ENCODE measurements at places on chromosomes 3 and 15. TPM values are rescaled to one million over a fixed set of nuclear protein-coding genes. Genes with fewer than 3 reads are reported as not detected.

DNA sequence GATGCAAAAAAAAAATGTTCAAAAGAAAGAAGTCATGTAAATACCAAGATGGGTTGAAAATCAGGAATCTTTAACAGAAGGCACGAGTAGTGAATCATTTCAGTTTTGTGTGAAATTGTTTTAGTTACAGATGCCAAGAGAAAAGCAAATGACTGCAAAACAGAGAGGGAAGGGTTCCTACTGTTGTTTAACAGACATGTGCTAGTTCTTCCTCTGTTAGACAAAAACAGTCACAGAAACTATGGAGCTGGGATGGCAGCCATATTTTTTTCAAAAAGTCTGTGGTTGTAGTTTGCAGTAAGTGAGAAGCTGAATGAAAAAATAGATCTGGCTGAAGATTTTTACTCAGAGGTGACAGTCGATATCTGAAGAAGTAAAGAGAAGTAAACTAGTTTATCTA is 511.9 kb downstream of the ZIC1 start:
- H3K4me1 ChIP-seq = no peaks in the 10 kb centered on the region
- no peaks in the 10 kb centered on the region for H3K27me3 ChIP-seq

DNA sequence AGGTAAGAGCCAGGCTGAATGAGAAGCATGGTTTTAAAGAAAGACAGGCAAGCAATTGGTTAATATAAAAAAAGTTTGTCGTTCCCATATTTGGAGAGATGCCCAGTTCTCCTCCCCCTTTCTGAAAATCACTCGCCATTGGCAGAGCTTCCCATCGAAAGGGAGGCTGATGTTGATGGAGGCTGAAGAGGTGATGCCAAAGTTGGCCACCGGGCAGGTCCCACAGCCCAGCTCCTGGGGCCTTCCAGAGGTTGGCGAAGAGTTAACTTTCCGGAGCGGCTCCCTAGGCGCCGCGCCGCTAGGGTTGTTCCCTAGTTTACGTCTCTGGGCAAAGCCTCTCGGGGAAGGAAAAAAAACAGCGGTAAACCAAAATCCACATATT is 793 bp downstream of the PCOLCE2 start:
- peak overlapping the region; percentile 61 for H3K4me3 ChIP-seq
- peaks cover 14% of the 10 kb centered on the region for H3K4me1 ChIP-seq
- H3K27me3 ChIP-seq = no peaks in the 10 kb centered on the region
- DNase-seq = peak; percentile 57
- no peaks in the 10 kb centered on the region for H3K36me3 ChIP-seq

DNA sequence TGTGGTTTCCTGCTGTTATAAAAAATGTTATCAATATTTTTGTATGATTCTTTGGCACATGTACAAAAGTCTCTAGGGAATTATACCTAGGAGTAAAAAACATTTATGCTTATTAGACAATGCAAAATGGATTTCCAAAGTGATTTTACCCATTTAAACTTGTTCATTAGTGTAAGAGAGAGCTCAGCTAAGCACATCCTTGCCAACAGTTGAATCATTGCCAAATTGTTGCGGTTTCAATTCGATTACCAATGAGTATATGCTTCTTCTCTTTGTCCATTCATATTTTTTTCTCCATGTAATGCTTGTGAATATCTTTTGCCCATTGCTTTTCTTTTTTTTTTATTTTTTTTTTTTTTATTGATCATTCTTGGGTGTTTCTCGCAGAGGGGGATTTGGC is 17.2 kb downstream of the CASR start:
- no peaks in the 10 kb centered on the region for H3K4me1 ChIP-seq
- no peaks in the 10 kb centered on the region for H3K27me3 ChIP-seq
- H3K4me3 ChIP-seq = no peak overlapping the region
- no peak for DNase-seq
- no peak overlapping the region for H3K27ac ChIP-seq
- no peaks in the 10 kb centered on the region for H3K36me3 ChIP-seq

DNA sequence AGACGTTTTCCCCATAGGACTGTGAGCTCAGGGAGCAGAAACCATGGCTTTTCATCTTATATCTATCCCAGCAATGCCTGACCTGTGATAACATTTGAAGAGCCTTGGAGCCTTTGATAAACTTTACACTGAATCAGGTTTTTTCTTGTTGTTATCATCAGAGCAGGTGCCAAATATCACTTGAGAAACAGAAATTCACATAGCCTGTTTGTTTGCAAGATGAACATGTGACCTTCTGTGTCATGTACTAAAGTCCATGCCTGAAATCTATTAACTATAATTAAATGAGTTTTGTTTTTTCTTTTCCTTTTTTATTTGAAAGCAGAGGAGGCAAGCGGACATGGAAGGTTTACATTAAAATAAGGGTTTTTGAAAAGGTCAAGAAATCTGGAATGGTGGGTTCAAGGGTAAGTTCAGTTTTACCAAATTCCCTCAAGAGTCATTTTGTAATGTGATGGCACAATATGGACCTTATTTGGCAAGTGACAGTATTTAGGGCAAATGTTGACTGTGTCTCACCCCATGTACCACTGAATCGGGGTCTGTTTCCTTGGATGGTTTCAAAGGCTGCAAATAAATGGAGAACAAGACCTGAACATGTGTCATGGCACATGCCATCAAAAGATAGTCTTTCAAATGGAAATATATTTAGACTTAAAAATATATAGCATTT is 90.7 kb downstream of the NEK10 start:
- no peak overlapping the region for H3K4me3 ChIP-seq
- no peaks in the 10 kb centered on the region for H3K36me3 ChIP-seq
- no peaks in the 10 kb centered on the region for H3K4me1 ChIP-seq
- no peak overlapping the region for H3K27ac ChIP-seq

DNA sequence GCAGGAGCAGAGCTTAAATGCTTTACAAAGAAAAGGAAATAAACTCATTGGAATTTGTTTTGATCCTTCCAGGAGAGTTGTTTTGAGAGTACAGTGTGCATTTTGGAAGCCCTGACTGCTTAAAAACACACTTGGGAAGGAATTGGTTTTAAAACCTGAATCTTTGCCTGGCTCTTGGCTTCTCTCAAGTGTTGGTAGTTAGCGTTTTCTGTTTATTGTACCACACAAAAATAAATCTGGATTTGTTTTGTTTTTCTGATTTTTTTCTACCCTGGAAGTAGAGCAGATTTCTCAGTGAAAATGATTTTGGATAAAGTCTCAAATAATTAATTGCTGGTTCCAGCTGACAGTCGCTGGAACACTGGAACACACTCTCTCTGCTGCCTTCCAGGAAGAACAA is 90.6 kb downstream of the CHST2 start:
- no peaks in the 10 kb centered on the region for H3K36me3 ChIP-seq
- DNase-seq = no peak
- no peaks in the 10 kb centered on the region for H3K4me1 ChIP-seq
- H3K27ac ChIP-seq = no peak overlapping the region

GRCh38 chr15:95733931-95734330 is 596.6 kb upstream of the NR2F2 start:
- DNase-seq = no peak
- H3K36me3 ChIP-seq = no peaks in the 10 kb centered on the region
- no peaks in the 10 kb centered on the region for H3K27me3 ChIP-seq
- no peak overlapping the region for H3K4me3 ChIP-seq
- H3K27ac ChIP-seq = no peak overlapping the region

GRCh38 chr3:24154781-24155180 is 209.7 kb downstream of the NR1D2 start:
- H3K36me3 ChIP-seq = no peaks in the 10 kb centered on the region
- no peak overlapping the region for H3K4me3 ChIP-seq
- no peak overlapping the region for H3K27ac ChIP-seq
- no peaks in the 10 kb centered on the region for H3K4me1 ChIP-seq

- no peaks in the 10 kb centered on the region for H3K36me3 ChIP-seq
- H3K4me3 ChIP-seq = no peak overlapping the region
- DNase-seq = no peak
- no peaks in the 10 kb centered on the region for H3K27me3 ChIP-seq
- no peak overlapping the region for H3K27ac ChIP-seq
These were observed 1037.0 kb upstream of the CFAP20DC start for GRCh38 chr3:60086811-60087210.

DNA sequence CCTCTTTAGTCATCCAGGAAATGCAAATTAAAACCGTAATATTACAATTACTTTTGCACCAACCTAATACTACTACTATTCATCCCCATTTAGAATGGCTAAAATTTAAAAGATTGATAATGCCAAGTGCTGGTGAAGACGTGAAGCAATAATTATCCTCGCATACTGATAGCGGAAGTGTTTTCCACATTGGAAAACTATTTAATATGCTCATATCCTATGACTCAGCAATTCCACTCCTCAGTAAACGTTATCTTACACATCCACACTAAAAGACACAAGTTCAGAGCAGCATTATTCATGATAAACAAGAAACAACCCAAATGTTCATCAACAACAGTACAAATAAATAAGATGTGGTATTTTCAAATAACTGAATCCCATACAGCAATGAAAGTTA is 70.6 kb downstream of the VPS13C start:
- no peak for DNase-seq
- H3K36me3 ChIP-seq = peaks cover 61% of the 10 kb centered on the region
- no peak overlapping the region for H3K4me3 ChIP-seq
- H3K27me3 ChIP-seq = no peaks in the 10 kb centered on the region
- no peaks in the 10 kb centered on the region for H3K4me1 ChIP-seq
- no peak overlapping the region for H3K27ac ChIP-seq

ZNF80 gene
- polyA plus RNA-seq = not detected

MITF gene
- polyA plus RNA-seq = 1.7 TPM

SEMA4B gene
- 38.9 TPM for polyA plus RNA-seq

SAMD7 gene
- not detected for polyA plus RNA-seq

A4GNT gene
- not detected for polyA plus RNA-seq

Measured in SK-N-SH (cell line).